ENCODE measurements at places on chromosomes 11 and 22. TPM values are rescaled to one million over a fixed set of nuclear protein-coding genes. Genes with fewer than 3 reads are reported as not detected.
A peak's percentile ranks its signal among the peaks of the same experiment; 100 is the strongest.

- no peak overlapping the region for H3K4me3 ChIP-seq
- H3K36me3 ChIP-seq: no peaks in the 10 kb centered on the region
- H3K27ac ChIP-seq: no peak overlapping the region
- no peak for DNase-seq
These were observed 112.0 kb upstream of the MTNR1B start for GRCh38 chr11:92857407-92857806.

- no peaks in the 10 kb centered on the region for H3K27me3 ChIP-seq
- no peaks in the 10 kb centered on the region for H3K36me3 ChIP-seq
- H3K27ac ChIP-seq: no peak overlapping the region
- no peak overlapping the region for H3K4me3 ChIP-seq
- no peak for DNase-seq
- H3K4me1 ChIP-seq: no peaks in the 10 kb centered on the region
These were observed 68.3 kb upstream of the SLN start for GRCh38 chr11:107780136-107780535.

GRCh38 chr11:18936002-18936673, 3.1 kb downstream of the MRGPRX1 start:
- no peaks in the 10 kb centered on the region for H3K36me3 ChIP-seq
- H3K4me1 ChIP-seq: no peaks in the 10 kb centered on the region
- no peak for DNase-seq
- no peak overlapping the region for H3K27ac ChIP-seq

DNA sequence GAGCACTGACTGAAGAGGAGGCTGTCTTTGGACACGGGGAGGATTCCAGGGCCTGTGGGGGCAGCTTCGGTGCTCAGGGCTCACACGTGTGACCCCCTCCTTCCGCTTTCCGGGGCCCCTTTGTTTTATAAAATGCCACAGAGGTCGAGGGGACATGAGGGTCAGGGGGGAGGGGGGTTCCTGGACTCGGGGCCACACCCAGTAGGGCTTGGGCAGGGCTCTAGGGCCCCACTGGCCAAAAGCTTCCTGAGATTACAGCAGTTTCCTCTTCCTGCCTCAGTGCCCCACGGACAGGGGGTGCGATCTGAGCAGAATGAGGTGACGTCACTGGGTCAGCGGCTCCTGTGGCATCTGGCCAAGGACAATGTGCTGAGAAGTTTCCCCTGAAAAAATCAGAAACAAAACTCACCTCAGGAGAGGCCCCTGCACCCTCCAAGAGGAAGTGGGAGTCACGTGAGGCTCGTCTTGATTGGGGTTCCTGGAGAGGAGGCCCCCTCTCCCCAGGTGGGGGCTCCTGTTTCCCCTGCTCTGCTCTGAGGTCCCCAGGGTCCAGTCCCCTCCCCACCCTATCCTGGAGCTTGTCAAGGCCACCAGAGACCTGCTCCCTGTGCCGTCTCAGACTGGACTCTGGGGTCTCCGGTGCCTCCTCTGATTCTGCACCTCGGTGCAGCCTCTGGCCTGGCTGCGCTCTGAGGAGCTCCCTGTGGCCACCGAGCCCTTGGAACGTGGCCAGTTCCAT, 6.4 kb upstream of the IFITM3 start:
- peak overlapping the region; percentile 55 for H3K4me3 ChIP-seq
- peaks cover 61% of the 10 kb centered on the region for H3K4me1 ChIP-seq
- H3K27ac ChIP-seq: peak overlapping the region; percentile 78
- no peaks in the 10 kb centered on the region for H3K27me3 ChIP-seq
- H3K36me3 ChIP-seq: no peaks in the 10 kb centered on the region

DNA sequence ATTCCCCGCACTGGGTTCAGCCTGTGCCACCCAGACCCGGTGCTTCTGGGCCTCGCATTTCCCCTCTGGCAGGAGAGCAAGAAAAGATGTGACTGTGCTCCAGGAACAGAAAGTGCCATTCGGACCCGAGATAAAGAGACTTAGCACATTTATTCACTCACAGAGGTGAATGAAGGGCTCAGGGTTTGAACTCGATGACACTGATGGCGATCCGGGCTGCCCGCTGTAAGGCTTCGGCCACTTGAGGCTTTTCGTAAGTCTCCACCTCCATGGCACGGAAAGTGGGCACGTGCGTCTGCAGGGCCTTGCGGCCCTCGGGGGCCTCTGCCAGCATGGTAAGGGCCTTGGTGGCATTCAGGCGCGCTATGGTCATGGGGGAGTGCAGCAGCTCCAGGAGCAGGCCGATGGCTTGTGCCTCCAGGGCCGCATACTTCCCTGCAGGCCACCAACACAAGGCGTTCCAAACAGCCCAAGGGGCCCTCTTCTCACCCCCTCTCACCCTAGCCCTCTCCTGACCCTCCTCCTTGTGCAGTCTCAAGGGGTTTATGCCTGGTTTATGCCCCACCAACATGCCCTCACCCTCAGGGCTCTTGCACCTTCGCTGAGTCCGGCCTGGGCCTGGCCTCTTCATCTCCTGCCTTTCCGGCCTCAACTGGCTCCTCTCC, 10.9 kb upstream of the GNAZ start:
- peaks cover 7% of the 10 kb centered on the region for H3K27me3 ChIP-seq
- no peak for DNase-seq
- H3K36me3 ChIP-seq: no peaks in the 10 kb centered on the region
- H3K4me3 ChIP-seq: no peak overlapping the region
- no peak overlapping the region for H3K27ac ChIP-seq

DNA sequence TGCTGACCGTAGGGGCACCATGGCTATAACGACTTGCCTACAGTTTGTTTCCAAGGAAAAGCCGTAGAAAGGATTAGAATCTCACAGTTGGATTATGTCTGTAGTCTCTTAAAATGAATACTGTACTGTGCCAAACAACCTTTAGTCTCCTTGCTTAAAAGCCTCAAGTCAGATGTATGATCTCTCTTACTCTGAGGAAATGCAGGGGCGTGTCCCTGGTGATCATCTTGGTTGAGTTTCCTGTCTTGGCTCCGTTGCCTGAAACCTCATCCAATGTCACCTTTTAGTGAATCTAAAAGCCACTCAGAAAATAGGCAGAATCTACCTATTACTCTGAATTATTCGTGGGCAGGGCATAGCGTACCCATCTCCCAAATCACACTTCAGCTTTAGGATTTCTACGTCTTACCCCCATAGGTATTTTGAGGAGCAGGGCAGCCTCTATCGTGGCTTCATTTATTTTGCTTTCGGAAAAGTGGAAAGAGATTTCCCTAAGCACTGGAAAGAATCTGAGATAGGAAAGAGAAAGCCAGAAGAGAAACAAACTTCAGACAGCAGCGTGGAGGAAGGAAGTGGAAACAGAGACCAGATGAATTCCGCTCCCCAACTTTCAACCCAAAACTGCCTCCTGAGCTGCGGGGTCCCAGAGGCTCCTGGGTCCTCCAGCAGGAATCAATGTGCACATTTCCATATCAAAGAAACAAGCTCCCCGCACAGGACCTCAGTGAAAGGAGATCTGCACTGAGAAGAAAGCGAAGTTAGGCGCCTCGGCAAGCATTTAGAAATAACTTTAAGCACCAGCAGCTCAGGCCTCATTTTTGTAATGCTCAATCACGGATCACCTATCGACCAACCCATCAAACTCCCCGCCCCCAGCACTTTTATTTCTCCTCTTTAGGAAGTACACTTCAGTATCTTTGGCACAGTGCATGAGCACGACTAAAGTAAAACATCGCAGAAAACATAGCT, 245.8 kb downstream of the ETS1 start:
- H3K4me3 ChIP-seq: peak overlapping the region; percentile 36
- H3K27ac ChIP-seq: peak overlapping the region; percentile 53
- no peaks in the 10 kb centered on the region for H3K27me3 ChIP-seq

DNA sequence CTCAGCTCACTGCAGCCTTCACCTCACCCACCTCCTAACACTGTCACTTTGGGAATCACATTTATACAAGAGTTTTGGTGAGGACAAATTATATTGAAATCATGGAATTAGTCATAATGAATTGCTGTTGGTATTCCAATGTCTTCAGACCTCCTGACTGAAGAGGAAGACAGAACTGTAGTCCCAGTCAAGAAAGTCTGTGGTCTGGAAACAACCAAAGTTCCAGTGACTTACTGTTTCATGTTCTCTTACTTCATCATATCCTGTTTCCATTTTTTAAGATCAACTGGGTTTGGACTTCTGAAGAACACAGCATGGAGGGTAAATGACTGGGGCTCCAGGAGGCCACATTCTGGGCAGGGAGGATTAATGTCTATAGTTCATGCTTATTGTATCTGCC, 43.0 kb upstream of the HIPK3 start:
- H3K36me3 ChIP-seq: no peaks in the 10 kb centered on the region
- no peaks in the 10 kb centered on the region for H3K4me1 ChIP-seq
- DNase-seq: no peak
- no peak overlapping the region for H3K4me3 ChIP-seq
- no peaks in the 10 kb centered on the region for H3K27me3 ChIP-seq

The OR2AT4 gene
- not detected for total RNA-seq

The APOA5 gene
- not detected for total RNA-seq
